Esophagus squamous epithelium (tissue), 5 donors: ENCODE measurements at places on chromosomes 4 and X. TPM values are rescaled to one million over a fixed set of nuclear protein-coding genes. Genes with fewer than 3 reads are reported as not detected.

DNA sequence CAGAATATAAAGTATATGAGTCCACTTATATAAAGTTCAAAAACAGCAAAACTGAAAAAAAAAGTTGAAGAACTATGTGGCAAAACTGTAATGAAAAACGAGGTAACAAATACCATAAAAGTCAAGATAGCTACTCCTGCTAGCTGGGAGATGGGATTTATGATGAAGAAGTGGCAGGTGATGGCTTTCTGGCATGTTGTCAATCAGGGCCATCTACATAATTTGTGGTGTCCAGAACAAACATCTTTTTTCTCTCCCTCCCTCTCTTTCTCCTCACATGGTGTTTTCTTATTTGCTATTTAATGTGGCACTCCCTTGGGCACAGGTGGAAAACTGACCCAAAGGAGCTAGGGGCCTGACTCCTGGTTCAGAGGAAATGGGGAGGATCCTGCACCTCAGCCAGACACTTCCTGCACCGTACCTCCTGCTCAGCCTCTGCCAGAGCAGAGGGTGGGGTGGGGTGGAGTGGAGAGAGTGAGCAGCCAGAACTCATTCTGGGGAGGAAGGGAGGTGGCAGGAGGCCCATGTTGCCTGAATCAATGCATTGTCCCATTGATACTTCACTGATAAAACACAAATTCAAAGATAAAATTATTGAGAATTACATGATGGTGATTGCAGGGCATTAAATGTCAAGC is 5.3 kb upstream of the SAP30 start:
- H3K27ac ChIP-seq: no peak overlapping the region
- no peaks in the 10 kb centered on the region for H3K36me3 ChIP-seq
- H3K4me1 ChIP-seq: no peaks in the 10 kb centered on the region
- H3K4me3 ChIP-seq: no peak overlapping the region

GRCh38 chr4:37447886-37448285 is 203.3 kb downstream of the NWD2 start:
- no peak overlapping the region for H3K27ac ChIP-seq
- no peaks in the 10 kb centered on the region for H3K36me3 ChIP-seq
- DNase-seq: no peak
- H3K27me3 ChIP-seq: no peaks in the 10 kb centered on the region

The FABP2 gene
- not detected for total RNA-seq

DNA sequence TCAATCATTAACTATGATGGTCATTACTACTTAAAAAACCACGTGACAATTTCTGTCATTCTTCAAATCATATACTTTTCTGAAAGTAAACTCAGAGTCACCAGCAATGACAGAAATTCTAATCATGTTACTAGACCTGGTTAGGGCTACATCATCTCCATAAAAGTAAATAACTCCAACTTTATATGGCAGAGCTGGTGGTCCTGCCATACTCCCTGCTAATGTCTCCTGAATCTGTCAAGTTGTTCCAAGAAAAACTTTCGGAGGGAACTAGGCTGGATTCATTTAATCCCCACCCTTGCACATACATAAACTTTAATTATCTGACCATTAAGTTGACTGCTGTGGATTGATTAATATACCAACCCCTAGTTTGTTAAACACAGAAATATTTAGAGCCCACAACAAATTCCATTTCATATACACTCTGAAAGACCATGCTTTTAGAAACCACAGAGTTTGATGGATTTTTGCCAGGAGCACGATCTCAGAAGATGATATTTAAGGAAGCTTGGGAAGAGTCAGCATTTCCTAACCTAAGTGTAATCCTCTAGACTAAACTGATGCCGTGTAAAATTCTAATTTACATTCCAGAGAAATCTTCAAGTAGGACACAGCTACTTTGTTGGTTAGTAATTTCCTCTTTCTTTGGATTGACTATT is 577.0 kb downstream of the FAT4 start:
- H3K36me3 ChIP-seq: no peaks in the 10 kb centered on the region
- H3K27me3 ChIP-seq: no peaks in the 10 kb centered on the region
- no peak for DNase-seq
- no peak overlapping the region for H3K27ac ChIP-seq

- DNase-seq: no peak
- peak overlapping the region; percentile 97 for H3K4me3 ChIP-seq
- H3K27me3 ChIP-seq: no peaks in the 10 kb centered on the region
- H3K36me3 ChIP-seq: no peaks in the 10 kb centered on the region
Observed at GRCh38 chr4:109703664-109704361, 568 bp upstream of the CASP6 start.

DNA sequence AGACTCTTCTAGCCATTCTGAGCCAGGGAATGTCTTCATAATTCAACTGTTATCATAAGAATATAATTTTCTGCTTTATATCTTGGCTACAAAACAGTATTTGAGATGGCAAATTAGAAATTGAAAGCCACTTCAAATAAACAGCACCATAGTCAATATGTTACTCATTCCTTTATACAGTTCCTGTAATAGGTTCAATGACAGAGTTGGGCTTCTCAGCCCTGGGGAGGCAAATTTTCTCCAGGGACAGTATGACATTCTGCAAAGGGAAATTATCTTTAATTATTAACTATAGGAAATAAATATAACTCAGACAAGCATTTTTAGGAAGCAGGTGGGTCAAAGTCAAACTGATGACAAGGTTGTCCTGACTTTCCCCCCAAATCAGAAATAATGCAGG is 71.9 kb upstream of the RPS6KA6 start:
- H3K4me3 ChIP-seq: no peak overlapping the region
- H3K27ac ChIP-seq: no peak overlapping the region
- no peaks in the 10 kb centered on the region for H3K36me3 ChIP-seq
- H3K4me1 ChIP-seq: no peaks in the 10 kb centered on the region
- no peak for DNase-seq

DNA sequence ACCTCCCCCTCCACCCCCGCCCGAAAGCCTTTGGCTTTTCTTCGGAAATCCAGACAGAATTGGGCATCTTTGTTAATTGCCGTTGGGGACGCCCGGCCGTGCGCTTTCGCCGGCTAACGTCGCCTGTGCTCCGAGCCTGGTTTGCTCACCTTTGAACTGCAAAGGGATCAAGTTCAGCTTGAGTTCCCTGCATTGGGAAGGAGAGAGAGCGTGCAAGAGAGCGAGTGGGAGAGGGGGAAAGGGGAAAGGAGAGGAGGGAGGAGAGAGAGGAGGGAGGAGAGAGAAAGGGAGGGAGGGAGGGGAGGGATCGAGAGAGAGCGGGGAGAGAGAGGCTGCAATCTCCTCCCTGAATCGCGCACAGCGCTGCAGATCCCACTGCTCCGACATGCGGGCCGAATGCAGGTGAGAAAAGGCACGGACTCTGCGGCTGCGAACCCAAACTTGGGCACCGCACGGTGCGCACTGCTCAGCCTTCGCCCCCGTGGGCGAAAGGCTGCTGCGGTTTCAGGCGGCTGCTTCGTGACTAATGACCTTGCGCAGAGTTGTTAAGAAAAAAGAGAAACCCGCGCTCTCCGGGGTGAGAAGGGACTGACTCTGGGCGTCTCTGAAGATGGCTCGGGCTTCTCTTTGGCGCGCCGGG is at the start of gene PCDH7:
Gene PCDH7, plus strand, starts transcription at position 349 of the 640 bp plus-strand sequence. CDS start 1,054 bp downstream, outside the sequence.
- H3K27ac ChIP-seq: peak within 1 kb of the TSS; percentile 88
- H3K27me3 ChIP-seq: no peaks in the 10 kb centered on the region
- no peaks in the 10 kb centered on the region for H3K4me1 ChIP-seq
- H3K36me3 ChIP-seq: no peaks in the 10 kb centered on the region
- peak within 1 kb of the TSS; percentile 60 for H3K4me3 ChIP-seq

DNA sequence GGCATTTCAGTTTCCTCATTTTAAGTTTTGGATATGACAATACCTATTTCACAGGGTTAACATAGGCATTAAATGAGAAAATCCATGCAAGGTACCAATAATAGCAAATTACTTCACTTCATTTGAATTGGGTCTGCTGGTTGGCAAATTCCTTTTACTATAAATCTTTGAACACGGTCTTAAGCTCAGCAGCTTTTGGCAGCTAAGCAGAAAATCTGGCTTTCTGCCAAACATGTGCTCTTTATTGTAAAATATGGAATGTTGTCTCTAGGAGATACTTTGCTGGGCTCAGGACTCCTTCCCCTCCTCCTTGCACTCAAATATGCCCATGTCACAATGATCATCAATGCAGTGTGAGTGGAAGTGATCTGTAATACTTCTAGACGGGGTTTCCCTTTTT is 16.8 kb upstream of the DMP1 start:
- no peak overlapping the region for H3K4me3 ChIP-seq
- no peak overlapping the region for H3K27ac ChIP-seq
- DNase-seq: no peak
- H3K36me3 ChIP-seq: no peaks in the 10 kb centered on the region
- H3K4me1 ChIP-seq: no peaks in the 10 kb centered on the region
- no peaks in the 10 kb centered on the region for H3K27me3 ChIP-seq

The EDA gene
- 2.7 TPM for total RNA-seq

DNA sequence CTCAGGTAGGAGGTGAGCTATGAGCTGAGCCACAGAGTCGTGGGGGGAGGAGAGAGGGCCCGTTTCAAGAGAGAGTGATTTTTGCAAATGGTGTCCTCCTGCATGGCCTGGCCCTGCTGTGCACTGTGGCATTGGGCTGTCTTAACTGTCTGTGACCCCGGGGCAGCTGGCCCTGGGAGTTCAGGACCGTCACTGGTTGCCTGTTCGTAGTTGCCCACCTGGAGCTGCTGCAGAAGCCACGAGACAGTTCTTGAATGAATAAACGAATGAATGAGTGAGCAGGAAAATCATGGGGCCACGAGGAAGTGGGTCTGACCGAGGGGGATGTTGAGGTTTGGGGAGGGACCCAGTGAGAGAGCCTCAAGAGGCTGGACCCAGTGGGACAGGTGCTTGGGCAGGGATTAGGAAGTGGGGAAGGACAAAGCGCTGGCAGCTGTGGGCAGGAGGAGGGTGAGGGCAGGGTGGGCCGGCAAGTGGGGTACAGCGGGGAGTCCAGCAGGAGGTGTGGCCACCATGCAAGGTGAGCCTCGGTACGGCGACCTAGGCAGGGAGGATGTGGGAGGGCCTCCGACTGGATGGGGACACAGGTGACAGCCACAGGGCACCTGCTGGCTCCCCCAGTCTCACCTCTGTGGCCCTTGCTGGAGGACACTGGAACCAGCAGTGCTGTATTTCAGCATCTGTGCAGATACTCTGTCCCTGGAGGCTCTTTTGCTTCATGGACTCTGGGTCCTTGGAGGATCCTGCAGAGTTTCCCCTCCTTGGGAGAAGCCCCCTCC is 10.2 kb downstream of the RGS12 start:
- H3K27ac ChIP-seq: no peak overlapping the region
- no peaks in the 10 kb centered on the region for H3K27me3 ChIP-seq
- no peak for DNase-seq
- no peak overlapping the region for H3K4me3 ChIP-seq
- no peaks in the 10 kb centered on the region for H3K36me3 ChIP-seq
- peaks cover 80% of the 10 kb centered on the region for H3K4me1 ChIP-seq

The ZNF674 gene
- total RNA-seq: 2.4 TPM

DNA sequence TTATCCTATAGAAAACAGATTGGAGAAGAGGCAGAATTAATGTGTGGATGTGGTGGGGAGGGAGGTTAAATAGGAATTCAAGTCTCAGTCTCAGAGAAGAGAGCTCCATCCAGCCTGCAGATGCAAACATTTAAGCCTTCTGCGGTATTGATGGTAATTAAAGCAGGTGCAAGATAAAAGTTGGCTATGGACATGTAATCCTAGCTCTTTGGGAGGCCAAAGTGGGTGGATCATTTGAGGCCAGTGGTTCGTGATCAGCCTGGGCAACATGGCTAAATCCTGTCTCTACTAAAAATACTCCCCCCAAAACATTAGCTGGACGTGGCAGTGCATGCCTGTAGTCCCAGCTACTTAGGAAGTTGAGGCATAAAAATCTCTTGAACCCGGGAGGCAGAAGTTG is 332.7 kb downstream of the PABPC4L start:
- H3K36me3 ChIP-seq: no peaks in the 10 kb centered on the region
- H3K27me3 ChIP-seq: no peaks in the 10 kb centered on the region
- no peak overlapping the region for H3K4me3 ChIP-seq
- H3K27ac ChIP-seq: no peak overlapping the region
- H3K4me1 ChIP-seq: no peaks in the 10 kb centered on the region

GRCh38 chrX:84219551-84219950 is 31.6 kb upstream of the RPS6KA6 start:
- H3K4me3 ChIP-seq: no peak overlapping the region
- H3K27me3 ChIP-seq: no peaks in the 10 kb centered on the region
- H3K4me1 ChIP-seq: no peaks in the 10 kb centered on the region
- H3K27ac ChIP-seq: no peak overlapping the region
- no peaks in the 10 kb centered on the region for H3K36me3 ChIP-seq
- DNase-seq: no peak

DNA sequence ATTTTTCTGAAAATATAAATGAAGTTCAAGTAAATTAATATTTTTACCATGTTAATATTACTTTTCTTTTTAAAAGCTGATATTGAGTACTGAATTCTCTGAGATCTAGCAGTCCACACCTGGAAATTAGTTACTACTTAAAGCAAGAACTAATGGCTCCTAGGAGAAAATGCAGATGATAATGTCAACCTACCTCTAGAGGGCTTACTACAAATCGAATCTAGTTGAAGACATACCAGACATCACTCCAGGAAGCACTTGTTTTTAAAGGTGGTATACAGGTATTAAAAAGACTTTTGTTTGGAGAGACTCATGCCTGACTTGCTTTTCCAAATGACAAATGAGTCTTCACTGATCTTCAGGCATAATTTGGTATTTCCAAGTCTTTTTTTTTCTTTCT is 516.4 kb upstream of the BOD1L1 start:
- H3K4me3 ChIP-seq: no peak overlapping the region
- no peaks in the 10 kb centered on the region for H3K27me3 ChIP-seq
- no peaks in the 10 kb centered on the region for H3K36me3 ChIP-seq

The NDP gene
- not detected for total RNA-seq

DNA sequence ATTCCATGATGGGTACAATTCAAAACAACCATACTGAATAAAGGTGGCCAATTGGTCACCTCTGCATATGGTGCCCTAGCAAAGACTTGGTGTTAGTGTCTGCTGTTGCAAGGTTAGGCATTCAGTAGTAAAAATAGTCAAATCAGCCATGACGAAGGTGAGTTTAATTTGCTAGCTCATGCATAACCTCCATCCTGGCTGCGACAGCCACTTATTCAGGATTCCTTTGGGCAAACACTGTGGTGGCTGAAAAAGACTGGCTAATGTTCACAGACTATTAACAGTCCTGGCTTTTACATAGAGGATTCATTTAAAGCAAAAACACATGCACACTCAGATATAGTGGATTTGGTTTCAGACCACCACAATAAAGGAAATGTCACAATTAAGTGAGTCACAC is 34.8 kb upstream of the MAP9 start:
- DNase-seq: no peak
- no peak overlapping the region for H3K4me3 ChIP-seq
- H3K27ac ChIP-seq: no peak overlapping the region
- H3K27me3 ChIP-seq: no peaks in the 10 kb centered on the region
- H3K4me1 ChIP-seq: no peaks in the 10 kb centered on the region
- no peaks in the 10 kb centered on the region for H3K36me3 ChIP-seq

- no peak overlapping the region for H3K27ac ChIP-seq
- H3K4me1 ChIP-seq: no peaks in the 10 kb centered on the region
- no peak overlapping the region for H3K4me3 ChIP-seq
- DNase-seq: no peak
Observed at GRCh38 chr4:47390428-47391125, 72.9 kb downstream of the COMMD8 start.
